ENCODE measurements at places on chromosomes 4 and X. TPM values are rescaled to one million over a fixed set of nuclear protein-coding genes. Genes with fewer than 3 reads are reported as not detected.

Gene SLC26A1
- total RNA-seq: 0.36 TPM

Gene SOX3
- total RNA-seq: not detected

Gene APOO
- 7.1 TPM for total RNA-seq

Gene LUZP4
- total RNA-seq: not detected

Gene PNMA3
- total RNA-seq: 0.12 TPM

Gene ARFIP1
- total RNA-seq: 48.0 TPM
